ENCODE measurements at places on chromosomes 3 and 15.

GRCh38 chr3:108966773-108967172 is 13.1 kb upstream of the GUCA1C start:
- no peak for DNase-seq

DNA sequence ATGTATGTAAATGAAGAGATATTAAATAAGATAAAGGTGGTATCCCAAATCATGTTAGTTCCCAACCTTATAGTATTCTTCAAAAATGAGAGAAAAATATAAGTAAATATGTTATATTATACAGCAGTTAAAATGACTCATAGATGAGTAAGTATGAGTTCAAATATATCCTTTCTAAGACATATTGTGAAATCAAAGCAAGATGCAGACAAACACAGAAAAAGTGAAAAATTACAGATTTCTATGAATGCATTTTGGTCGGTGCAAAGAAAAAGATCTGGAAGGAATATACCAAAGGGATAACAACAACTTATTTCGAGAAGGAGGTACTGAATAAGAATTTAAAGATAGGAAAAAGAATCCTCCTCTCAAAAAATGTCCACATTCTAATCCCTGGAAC is 181.2 kb upstream of the TTC14 start:
- DNase-seq = no peak

- no peak for DNase-seq
These were observed 32.1 kb upstream of the TIMP4 start for GRCh38 chr3:12190832-12191231.

GRCh38 chr3:51434746-51435327 is 43.8 kb downstream of the RBM15B start:
- peak; percentile 25 for DNase-seq

DNA sequence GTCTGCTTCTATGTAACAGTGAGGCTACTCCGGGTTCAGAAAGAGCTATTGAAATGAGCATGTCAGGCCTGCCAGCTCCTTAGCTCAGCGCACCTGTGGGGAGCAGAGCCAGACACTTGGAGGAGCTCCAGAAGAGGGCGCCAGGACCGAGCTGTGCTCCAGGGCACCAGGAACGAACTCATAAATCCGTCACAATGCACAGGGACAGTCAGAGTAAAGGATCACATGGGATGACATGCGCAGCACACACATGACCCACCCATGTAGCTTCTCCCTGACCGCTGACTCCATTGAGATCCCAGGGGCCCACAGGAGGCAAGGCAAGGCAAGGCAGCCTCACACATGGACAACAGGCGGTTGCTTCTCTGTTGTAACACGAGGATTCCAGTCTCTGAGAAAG is 26.0 kb upstream of the GNB5 start:
- no peak for DNase-seq

DNA sequence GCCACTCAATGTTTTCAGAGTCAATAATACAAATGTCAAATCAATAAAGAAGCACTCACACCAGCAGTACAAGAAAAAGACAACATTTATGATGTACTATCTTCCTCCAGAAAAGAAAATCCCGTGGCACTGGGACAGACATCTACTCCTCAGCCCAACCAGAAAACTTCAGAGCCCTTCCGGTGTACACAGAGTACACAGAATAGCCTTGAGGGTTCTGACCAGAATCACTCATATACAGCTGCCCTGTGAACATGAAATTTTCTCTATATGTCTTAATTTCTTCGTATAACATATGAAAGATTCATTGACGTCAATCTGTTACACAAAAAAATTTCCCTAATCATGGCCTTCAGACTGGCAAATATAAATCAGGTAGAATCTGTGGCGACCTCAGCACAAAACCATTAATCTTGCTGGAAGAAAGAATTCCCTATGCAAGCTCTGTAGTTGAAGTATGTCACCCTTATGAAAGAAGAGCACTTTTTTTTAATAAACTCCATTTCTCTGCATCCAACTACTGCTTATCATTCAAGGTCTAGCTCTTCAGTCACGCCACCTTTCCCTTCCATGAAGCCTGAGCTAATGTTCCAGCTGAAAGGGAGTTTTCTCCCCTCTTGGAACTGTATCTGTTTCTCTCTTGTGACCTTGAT is 53.8 kb upstream of the PLAAT1 start:
- DNase-seq = no peak

DNA sequence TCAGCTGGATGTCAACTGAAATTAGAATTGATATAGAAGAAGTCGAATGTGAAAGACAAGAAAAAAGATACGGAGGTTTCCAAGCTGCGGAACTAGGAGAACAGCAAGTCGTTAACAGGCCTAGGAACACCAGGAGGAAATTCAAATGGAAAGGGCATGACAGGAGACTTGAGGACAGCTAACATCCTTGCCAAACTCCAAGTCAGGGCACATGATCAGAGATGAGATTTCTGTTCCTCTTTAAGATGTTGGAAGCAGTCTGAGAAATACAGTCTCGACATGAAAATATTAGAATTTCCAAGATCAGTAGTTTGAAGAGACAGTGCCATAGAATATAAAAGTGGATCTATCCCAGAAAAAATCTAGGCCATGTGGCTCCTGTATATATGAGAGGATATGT is 5.0 kb downstream of the MYO5A start:
- DNase-seq = no peak

DNA sequence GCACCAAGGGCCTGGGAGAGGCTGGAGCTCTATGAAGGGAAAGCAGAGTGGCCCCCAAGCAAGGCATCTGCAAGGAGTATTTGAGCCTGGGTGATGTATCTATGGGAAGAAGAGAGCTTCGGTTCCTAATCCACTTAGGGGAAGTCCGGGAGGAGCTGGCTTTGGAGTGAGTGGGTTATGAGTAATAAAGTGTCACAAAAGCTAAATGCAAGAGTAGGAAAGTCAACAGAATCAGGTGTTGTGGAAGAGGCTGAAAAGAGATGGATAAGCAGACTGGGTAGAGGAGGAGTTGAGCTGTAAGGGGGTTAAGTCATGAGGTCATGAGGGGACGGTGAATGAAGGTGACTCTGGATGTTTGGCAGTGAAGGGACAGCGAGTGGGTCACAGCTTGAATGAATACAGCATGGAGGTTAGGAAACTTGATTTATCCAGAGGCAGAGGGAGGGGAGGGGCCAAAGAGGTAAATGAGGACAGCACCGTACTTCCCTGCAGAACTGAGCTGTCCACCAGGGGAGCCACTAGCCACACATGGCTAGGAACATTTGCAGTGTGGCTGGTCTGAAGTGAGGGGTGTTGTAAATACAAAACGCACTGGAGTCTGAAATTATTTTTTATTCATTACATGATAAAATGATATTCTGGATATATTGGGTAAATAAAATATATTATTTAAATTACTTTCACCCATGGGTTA is 83.3 kb downstream of the ADCY5 start:
- DNase-seq = no peak

- DNase-seq = no peak
These were observed 1.2 kb downstream of the PIGB start for GRCh38 chr15:55320238-55320550.

- no peak for DNase-seq
These were observed 473.7 kb upstream of the ROBO2 start for GRCh38 chr3:76566211-76566534.

GRCh38 chr3:171896316-171896715 is 53.2 kb downstream of the TMEM212 start:
- no peak for DNase-seq

DNA sequence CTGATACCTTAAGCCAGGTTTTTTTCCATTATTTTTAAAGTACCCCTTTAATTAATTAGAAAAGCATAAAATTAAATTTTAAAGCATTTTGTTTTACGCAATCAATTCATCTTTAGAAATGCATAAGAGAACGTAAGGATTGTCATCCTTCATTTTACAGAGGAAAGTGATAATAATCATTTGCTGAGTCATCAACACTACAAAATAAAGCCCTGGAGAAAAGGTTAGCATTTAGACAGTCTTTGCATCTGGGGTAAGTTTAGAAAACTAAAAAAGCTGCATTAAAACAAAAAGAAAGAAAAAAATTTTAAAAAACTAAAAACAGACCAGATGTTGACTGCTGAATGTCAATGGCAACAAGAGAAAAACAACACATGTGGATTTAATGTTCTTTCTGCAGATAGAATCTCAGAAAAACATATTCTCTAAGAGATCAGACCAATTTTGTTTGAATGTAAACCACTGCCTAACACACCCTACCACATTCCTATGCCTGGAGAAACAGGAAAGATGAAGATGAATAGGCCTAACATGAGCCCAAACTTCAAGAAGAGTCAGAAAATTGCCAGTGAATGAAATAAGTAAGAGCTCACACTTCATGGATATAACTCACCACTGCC is 59.9 kb downstream of the SUCNR1 start:
- no peak for DNase-seq

- DNase-seq = peak; percentile 45
These were observed 411.5 kb downstream of the GABRG3 start for GRCh38 chr15:27382361-27383025.

DNA sequence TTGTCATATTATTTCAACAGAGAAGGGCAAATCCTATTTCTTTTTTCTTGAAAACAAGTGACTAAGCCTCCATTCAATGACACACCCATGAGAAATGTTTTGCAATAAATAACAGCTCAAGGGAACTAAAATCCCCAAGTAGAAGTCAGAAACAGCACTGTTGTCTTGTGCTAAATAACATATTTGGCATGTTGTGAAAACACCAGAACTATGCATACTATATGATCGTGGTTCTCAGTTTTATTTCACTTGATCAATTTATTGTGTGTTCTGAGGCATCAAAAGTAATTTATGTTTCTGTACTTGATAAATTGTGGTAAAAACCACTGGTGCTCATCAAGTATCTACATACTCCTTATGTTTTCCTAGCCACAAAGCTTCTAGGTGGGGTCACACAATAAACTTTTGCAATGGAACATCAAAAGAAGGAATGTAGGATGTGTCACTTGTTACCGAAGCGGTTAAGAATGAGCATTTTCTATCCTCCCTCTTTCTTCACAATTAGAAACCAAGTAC is 691.7 kb upstream of the CBLB start:
- DNase-seq = no peak

DNA sequence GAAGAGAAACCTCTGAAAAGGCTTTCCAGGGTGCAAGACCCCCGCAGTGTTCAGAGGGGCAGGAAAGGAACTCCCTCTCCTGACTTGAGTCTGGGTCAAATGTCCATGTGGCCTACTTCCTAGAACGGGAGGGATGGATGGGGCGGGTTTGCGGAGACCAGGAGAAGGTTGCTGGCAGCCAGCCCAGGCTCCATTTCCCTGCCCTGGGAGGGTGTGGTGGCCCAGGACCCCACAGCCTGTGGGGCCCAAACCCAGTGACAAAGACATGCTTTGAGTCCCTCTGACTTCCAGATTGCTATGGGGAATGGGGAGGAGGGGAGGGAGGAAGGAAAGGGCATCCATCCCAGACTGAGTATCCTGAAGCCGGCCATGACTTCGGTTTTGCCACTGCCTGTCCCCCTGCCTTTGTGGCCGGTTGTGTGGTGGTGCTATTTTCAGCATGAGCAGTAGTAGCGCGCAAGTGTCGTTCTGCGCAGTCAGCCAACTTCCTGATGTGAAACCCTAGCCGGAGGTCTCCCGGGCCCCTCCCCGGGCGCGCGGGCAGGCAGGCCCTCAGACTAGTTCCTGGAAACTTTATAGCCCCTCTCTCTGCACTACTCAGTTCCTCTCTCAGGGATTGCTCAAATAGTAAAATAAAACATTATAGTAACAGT is 24.4 kb downstream of the MAGEF1 start:
- DNase-seq = no peak

DNA sequence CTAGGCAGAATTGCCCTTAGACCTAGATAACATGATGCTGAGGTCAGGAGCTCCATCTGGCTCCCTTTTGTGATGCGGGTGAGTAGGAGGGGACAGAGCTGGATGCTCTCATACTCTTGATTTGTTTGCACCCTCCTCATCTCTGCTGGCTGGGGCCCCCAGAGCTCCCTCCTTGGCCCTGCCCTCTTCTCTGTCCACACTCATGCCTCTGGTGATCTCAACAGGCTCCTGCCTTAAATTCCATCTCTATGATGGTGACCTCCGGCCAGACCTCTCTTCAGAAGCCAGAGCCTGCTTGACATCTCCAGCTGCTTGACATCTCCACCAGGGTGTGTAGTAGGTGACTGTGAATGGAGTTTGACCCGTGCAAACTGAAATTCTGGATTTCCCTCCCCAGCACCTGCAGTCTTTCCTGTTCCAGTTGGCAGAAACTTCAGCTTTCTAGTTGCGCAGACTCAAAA is 4.3 kb upstream of the FGD5 start:
- DNase-seq = no peak

- DNase-seq = no peak
These were observed 34.3 kb downstream of the CCR3 start for GRCh38 chr3:46276497-46277099.

- DNase-seq = no peak
These were observed 156.7 kb downstream of the CACNA2D3 start for GRCh38 chr3:54279005-54279583.

- DNase-seq = no peak
These were observed 33.1 kb downstream of the TM2D3 start for GRCh38 chr15:101618851-101619614.

DNA sequence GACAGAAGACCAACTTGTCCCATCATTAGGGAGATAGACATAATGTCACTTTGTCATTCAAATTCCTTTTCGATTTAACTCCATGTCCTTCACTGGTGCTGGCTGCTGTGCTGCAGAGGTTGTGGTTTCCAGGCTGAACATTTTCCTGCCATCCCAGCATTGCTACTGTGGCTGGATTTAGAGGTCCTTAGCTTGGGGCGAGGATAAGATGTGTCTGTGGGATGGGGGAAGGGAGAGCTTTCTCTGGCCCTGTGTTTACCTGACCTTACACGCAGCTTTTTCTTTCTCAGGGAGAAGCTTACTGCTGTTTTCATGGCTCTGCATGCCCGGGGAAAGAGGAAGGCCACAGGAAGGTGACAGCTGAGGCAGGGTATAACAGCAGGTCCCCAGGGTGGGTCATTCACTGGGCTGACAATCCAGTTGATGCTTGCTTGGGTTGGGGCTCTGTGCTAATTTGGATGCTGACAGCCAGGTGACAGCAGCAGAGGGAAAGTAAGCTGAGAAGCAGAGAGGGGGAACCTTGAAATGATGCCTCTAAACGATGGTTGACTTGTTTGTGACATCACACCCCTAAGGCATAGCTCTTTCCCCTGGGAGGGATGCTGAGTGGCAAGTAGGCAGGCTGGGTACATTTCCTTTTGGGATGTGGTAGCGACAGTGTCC is 326.9 kb upstream of the CTNNB1 start:
- DNase-seq = no peak

- no peak for DNase-seq
These were observed 131.5 kb upstream of the SATB1 start for GRCh38 chr3:18556503-18557135.

DNA sequence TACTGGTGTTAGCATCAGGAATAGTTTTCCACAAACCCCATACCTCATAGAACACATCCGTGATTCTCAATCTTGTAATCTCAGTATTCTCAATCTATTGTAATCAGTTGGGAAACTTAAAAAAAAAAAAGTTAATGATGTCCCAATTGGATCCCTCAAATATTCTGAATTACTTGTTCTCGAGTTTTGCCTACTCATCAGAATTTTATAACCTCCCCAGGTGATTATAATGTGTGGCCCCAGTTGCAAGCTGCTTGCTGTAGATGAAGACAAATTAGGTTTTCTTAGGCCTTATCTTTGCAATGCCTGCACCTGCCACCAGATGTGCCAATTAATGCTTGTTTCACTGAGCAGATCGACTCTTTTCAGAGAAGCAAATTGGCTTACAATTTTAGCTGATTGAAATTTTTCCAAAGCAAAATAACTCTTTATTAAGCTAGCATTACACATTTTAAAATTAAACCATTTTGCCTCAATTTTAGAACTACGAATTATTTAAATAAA is 19.0 kb upstream of the DIPK2A start:
- DNase-seq = no peak

GRCh38 chr3:111807826-111808225 is 51.2 kb upstream of the PHLDB2 start:
- no peak for DNase-seq

All from NCI-H1694 (cell line).